Stomach (tissue), 19 donors: ENCODE measurements at places on chromosomes 13 and 19.
A peak's percentile ranks its signal among the peaks of the same experiment; 100 is the strongest.

DNA sequence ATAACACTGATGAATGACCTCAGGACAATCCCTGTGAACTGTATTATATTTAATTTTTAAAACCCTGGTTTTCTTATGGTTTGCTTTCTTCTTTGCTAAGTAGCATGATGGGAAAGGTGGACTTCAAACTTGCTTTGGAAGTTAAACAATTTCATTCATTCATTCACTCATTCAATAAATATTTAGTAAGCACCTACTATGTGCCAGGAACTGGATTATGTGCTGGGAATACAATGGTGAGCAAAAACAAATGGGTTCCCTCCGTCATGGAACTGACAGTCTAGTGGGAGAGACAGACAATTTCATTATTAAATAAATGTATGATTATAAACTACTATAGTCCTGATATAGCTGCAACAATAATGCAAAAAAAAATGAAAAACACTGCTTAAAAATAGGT lies 70.3 kb downstream of the USP12 start:
- no peak for DNase-seq

GRCh38 chr13:90918536-90918935 lies 429.0 kb upstream of the MIR17HG start:
- peak; percentile 12 for DNase-seq

GRCh38 chr13:93843082-93843481 lies 616.5 kb downstream of the GPC6 start:
- DNase-seq, result no peak

DNA sequence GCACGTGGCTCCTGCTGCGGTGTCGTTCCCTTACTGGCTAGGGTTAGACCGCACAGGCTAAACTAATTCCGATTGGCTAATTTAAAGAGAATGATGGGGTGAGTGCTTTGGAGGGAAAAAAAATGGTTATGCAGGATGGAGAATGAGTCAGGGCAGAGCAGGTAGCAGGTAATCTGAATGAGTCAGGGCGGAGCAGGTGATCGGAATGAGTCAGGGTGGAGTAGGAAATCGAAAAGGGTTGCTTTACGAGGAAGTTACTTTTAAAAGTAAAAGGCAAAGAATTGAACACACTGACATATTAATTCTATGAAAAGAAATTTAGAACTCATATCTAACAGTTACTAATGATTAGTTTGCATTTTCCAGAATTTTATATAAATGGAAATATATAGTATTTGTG lies 335.5 kb downstream of the FOXO1 start:
- no peak for DNase-seq

DNA sequence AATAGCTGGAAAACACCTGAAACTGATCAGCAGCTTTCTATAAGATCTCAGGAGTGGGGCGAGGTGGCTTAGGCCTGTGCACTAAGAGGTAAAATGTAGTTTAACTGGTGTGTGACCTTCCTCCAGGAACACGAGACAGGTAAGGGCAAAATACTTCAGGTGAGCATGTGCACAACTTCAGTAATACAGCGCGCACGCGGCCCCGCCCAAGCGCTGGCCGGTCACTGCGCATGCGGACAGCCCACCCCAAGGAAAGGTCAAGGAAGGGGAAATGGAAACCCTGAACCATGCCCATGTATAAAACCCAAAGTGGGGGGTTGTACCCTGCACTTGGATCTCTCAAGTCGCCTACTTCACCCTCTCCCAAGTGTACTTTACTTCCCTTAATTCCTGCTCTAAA lies 49.4 kb upstream of the ARHGEF7 start:
- peak; percentile 24 for DNase-seq

DNA sequence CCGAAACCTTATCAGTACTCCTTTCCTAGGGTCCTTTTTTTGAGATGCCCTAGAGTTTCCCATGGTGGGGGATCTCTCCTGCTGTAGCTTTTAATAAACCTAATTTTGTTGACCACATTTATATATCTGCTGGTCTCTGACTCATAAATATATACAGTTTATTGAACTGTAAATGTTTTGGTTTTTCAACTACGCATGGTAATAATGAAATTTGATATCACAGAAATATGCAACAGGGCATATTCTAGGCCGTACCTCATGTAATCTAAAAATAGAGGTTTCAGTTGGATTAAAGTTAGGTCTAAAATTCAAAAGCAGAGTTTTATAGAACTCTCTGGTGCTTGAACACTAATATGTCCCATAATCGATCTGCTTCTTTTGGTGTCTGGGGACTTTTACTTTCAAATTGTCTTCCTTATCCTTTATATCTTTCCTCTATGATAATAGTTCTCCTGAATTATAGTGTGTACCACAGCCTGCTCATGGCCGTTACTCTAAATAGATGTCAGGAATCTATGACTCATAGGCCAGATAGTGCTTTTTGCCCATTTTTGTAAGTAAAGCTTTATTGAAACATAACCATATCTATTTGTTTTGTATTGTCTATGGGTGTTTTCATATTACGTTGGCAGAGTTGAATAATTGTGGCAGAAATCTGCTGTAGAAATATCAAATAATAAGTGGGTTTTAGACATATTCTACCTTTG lies 324.8 kb upstream of the PCDH9 start:
- DNase-seq, result no peak

GRCh38 chr13:25902891-25903341 lies 148.9 kb downstream of the SHISA2 start:
- DNase-seq, result no peak

GRCh38 chr13:95020298-95020987 lies 280.8 kb downstream of the ABCC4 start:
- DNase-seq, result no peak

DNA sequence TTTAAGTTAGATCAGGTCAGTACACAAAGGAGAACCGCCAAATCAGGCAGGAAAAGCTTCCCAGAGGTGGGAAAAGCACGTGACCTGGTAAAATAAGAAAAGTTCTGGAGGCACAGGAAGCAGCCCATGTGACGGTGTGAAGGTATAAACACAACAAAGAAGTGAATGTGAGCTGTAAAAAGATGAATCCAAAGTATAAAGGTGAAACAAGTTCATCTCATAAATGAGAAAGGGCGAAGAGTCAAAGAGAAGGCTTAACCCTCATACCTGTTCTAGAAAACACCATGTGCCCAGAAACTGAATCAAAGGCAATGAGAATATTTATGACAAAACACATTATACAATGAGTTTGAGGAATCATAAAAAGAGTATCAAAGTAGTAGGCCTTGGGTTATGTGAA lies 47.0 kb downstream of the USP12 start:
- no peak for DNase-seq

GRCh38 chr13:80664950-80665349 lies 324.0 kb upstream of the SPRY2 start:
- no peak for DNase-seq

GRCh38 chr13:79679334-79679733 lies 198.4 kb downstream of the NDFIP2 start:
- peak; percentile 81 for DNase-seq

GRCh38 chr19:36244066-36244465 lies 29.2 kb downstream of the ZNF146 start:
- DNase-seq, result no peak

- DNase-seq, result no peak
Measured at GRCh38 chr13:27026396-27026795, 145.2 kb downstream of the USP12 start.

GRCh38 chr19:54137699-54138488 lies at the start of gene CNOT3:
CNOT3 (plus strand) TSS chr19:54137762; CDS start chr19:54142979, 5,217 bp downstream.
- no peak for DNase-seq

GRCh38 chr13:28741084-28741491 lies 22.3 kb upstream of the SLC46A3 start:
- DNase-seq, result no peak

DNA sequence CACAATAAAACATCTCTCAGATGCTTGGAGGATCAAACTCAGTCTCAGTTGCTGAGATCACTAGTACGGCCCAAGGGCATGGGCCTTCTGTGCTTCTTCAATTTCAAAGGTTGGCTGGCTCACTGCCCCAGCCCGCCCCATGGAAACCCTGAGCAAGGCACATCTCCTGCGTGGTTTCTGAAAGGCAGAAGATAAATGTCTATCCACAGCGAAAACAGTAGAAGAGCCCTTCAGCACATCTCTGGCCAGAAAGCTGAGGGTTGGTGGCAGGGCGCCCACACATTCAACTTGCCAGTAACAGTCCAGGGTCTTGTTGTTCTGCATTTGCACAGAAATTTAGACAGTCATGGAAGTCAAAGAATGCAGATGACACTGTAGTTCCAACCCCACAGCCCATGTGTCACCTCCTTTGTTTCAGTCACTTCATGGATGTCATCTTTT lies 24.0 kb upstream of the KATNAL1 start:
- peak; percentile 67 for DNase-seq

- DNase-seq, result no peak
Measured at GRCh38 chr19:49073514-49074378, 1.2 kb upstream of the KCNA7 start.

DNA sequence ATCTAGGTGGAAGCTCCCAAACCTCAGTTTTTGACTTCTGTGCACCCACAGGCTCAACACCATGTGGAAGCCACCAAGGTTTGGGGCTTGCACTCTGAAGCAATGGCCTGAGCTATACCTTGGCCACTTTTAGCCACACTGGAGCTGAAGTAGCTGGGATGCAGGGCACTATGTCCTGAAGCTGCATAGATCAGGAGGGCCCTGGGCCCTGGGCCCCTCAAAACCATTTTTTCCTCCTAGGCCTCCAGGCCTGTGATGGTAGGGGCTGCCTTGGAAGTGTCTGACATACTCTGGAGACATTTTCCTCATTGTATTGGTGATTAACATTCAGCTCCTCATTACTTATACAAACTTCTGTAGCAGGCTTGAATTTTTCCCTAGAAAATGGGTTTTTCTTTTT lies 273.7 kb downstream of the FGF9 start:
- DNase-seq, result no peak

DNA sequence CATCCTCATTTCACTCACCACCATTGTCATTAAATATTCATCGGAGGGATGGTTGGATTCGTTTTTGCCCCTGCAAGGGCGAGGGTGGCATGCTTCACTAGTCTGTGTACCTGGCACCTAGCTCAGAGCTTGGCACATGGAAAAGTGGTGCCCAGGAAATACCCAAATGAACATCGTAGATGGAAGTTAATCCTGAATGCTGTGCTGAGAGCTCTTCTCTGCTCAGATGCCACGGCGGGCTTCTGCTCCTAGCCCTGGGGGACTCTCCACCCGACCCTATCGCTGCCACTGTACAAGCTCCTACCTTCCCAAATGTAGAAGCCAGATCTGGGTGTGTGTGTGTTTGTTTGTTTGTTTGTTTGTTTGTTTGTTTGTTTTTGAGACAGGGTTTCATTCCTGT lies 113.0 kb upstream of the ZNF507 start:
- DNase-seq, result no peak

GRCh38 chr19:23054456-23054855 lies 51.5 kb upstream of the ZNF728 start:
- DNase-seq, result no peak

DNA sequence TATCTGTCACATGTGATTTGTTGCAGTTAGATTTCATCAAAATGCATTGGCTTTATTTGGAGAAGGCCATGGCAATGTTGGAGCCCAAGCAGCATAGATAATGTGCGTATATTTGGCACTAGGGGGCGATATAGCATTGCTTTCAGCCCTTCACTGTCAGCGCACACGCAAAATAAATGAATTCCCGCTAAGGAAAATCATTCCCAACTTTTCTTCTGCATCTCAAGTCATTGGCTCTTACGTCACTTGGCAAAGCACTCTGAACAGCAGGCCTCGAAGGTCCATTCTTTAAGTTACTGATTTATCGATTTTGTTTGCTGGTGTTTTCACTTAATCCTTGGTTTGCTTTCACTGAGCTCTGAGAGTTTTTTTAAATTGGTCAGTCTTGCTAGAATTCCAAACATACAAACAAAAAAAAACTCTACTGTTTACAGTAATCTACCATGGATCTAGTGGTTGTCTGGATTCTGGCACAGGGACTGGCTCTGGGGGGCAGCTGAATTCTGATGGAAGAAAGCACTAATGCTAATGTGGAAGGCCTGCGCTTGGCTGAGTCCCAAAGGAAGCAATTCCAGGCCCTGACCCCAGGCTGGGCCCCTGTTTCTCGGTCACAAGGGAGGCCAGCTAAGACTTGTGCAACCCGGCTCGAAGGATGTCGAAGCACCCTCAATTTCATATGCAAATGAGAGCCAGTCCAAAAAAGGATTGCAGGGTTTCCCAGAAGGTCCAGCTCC lies 97.7 kb upstream of the IPO5 start:
- peak; percentile 92 for DNase-seq

- no peak for DNase-seq
Measured at GRCh38 chr13:105159841-105160240, 1375.6 kb downstream of the EFNB2 start.

- DNase-seq, result no peak
Measured at GRCh38 chr13:51576754-51577153, 7.5 kb upstream of the WDFY2 start.

GRCh38 chr19:13729859-13730258 lies 34.5 kb upstream of the MRI1 start:
- no peak for DNase-seq

GRCh38 chr19:4051175-4052101 lies 15.3 kb downstream of the ZBTB7A start:
- peak; percentile 71 for DNase-seq

GRCh38 chr19:16462757-16463250 lies 9.0 kb downstream of the EPS15L1 start:
- DNase-seq, result peak; percentile 66

- DNase-seq, result peak; percentile 45
Measured at GRCh38 chr13:50170447-50171037, 155.3 kb downstream of the KCNRG start.

DNA sequence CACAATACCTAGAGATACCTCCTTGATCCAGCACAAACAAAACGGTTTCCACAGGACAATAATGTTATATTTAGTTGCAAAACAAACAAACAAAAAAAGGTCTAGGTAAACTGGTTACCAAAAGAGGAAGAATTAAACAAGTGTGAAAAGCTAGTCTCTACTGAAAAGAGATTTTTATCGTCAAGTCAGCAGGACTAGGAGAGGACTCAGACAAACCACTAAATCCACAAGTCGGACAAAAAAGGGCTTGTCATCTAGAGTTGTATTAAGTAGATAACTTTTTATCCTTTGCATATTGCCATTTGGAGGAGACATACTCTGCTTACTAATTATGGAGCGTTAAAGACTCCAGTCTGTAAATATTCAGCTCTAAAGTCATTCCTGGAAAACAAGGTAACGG lies 9.9 kb upstream of the KPNA3 start:
- DNase-seq, result no peak

GRCh38 chr13:75052616-75053015 lies 429.4 kb downstream of the TBC1D4 start:
- no peak for DNase-seq

DNA sequence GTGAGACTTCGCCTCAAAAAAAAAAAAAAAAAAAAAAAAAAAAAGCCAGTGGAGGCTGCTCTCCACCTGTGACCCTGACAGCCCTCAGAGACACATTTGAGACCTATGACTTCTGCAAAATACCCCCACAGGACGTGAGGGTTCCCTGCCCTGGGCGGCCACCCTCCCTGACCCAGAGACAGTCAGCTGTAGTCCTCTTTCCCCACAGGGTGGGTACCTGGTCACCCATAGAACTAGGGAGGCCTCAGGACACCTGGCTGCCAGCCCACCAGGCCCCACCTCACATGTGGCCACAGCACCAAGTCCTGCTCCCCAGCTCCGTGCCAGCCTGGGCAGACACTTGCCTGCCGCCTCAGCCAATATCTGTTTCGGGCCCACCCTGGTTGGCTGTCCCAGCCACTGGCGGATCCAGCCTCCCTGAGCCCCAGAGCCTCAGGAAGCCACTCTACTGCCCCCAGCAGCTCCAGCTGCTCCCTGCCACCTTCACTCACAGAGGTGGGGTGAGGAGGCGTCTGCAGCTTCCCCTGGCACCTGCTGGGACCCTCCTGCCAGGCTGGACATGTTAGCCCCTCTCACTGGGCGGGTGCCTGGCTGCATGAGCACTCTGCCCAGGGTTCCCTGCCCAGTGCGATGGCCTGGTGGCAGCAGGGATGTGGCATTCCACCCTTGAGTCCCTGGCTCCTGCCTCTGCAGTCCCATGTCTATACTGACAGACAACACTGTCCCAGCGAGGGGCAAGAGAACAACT lies 6.9 kb downstream of the MKNK2 start:
- peak; percentile 27 for DNase-seq
